MG63 (cell line): ENCODE measurements at places on chromosomes 16 and 17. TPM values are rescaled to one million over a fixed set of nuclear protein-coding genes. Genes with fewer than 3 reads are reported as not detected.

GRCh38 chr16:47143677-47144558 is at the start of gene NETO2:
TSS of gene NETO2 (minus strand) at chr16:47143945. CDS start at chr16:47143612, 333 bp downstream.
- DNase-seq, result peak; percentile 75

Gene CBX8
- 7.7 and 15.7 TPM in 2 replicates for total RNA-seq

GRCh38 chr16:25157271-25157875 is 45.8 kb downstream of the LCMT1 start:
- no peak for DNase-seq

GRCh38 chr17:73976676-73977521 is 226.6 kb upstream of the RPL38 start:
- DNase-seq, result peak; percentile 84

DNA sequence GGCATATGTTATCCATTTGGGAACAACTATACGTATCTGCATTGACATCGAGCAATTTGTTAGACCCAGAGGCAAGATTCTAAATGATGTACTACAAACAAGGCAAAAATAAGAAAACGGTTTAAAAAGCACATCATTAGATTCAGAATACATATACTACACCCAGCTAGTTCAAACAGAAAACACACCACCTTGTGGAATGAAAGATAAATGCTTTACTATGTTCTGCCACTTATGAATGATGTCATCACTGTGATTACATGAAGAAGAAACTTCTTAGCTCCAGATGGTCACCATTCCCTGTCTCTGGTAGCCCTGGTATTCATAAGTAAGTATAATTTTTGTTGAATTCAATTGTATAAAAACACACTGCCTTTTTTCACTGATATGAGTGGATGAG is 7.8 kb downstream of the NACA2 start:
- DNase-seq, result no peak

DNA sequence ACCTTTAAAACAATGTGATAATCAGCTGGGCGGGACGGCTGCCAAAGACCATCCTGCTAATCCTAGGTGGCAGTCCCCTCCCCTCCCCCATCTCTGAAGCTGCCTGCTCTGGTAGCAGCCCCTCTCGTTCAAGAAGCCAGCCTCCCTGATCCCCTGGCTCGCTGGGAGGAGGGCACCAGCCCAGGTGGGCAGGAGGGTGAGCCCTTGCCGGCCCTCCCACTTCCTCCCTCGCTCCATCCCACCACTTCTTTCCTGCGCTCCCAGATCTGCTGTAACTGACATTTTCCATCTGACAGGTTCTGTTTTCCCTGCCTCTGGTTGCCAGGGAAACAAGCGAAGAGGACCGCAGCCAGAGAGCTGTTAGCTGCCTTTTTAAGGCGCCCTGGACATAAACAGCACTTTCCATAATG is 155.7 kb upstream of the TNRC6C start:
- DNase-seq, result no peak
